Ureter (tissue), 1 donor: ENCODE measurements at places on chromosomes 3 and 15.
A peak's percentile ranks its signal among the peaks of the same experiment; 100 is the strongest.

GRCh38 chr3:13537909-13538296 is 11.0 kb upstream of the FBLN2 start:
- peak; percentile 67 for DNase-seq

DNA sequence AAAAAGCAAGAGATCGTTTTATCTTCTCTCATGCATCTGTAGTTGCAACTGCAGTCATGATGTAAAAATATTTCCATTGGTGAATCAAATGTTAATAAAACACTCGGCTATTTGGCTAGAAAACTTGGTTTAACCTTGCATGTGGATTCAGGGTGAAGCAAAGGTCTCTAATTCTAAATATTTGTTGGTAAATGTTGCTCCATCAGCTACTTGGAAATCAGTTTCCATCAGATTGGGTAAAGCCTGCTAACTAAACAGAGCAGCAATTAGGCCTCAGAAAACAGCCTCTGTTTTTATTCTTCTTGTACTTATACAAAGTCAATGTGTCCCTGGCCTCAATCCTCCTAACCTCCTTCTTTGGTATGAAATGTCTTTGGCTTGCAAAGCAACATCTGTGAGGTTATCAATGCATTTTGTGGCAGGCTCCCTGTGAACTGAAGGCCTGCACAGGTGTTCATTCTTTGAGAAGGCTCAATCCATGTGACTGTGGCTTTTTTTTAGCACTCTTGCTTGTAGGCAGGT is 312.3 kb downstream of the WDR72 start:
- no peak for DNase-seq

- no peak for DNase-seq
Measured at GRCh38 chr3:142890592-142890991, 1.7 kb upstream of the PCOLCE2 start.

GRCh38 chr3:12139111-12139511 is 19.6 kb downstream of the TIMP4 start:
- DNase-seq: no peak

GRCh38 chr15:100318880-100319279 is 22.9 kb downstream of the ADAMTS17 start:
- no peak for DNase-seq

DNA sequence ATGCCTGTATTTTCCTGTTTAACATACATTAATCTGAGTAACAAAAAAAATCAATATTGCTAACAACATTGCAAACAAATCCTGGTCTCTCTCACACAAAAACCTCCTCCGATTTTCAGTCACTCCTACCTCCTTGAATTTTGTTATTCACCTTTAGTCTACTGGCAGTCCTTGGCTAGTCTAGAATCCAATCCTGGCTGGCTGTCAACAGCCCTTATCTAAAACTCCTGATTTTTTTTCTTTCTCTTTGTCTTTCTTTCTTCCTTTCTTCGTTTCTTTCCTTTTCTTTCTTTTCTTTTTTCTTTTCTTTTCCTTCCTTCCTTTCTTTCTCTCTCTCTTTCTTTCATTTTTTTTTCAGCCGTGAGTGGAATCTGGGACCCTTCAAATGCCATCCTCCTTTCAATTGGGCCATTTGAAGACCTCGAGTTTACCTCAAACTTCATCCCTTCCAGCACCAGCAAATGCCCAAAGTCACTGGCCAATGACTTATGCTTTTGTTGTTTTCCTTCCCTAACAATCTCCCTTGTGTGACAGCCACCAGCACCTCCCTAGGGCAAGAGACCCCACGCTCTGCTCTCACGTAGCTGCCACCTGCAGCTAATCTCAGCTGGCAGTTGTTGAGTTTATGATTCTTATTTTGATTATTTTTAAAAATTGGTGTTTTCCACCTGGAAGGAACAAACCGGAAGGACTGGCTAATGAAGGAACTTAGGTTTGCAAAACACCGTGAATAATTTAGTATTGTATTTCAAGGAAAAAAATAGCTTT is 6.8 kb upstream of the ONECUT1 start:
- no peak for DNase-seq

- no peak for DNase-seq
Measured at GRCh38 chr15:88651136-88651732, 12.4 kb downstream of the ISG20 start.

DNA sequence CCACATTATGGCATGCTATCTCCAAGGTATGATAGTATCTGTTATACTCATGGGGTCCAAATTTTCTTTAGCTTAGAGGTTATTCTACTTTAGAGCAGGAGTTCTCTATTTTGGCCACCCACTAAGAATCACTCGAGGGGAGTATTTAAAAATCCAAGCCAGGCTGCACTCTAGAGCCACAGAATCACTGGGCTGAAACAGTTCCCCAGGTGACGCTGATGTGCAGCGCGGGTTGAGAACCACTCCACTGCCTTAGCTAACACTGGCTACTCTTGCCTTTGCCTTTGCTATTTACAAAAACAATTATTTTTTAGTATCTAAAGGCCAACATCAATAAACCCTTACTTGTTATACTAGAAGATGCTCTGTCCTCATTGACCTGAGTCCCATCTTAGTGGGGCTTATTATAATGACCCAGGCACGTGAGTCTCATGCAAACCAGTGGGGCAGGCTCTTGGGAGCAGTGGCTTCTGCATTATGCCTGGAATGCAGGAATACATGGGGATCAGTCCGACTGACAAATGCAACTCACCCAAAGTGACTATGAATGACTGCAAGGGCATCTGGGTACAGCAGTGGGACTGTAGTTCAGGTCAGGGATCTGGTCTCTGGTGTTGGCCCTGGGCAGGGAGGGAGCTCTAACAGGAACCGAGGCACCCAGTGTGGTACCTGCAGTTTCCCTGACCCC is 21.7 kb upstream of the CGNL1 start:
- no peak for DNase-seq

- DNase-seq: no peak
Measured at GRCh38 chr3:14680115-14680514, 5.2 kb downstream of the C3orf20 start.

DNA sequence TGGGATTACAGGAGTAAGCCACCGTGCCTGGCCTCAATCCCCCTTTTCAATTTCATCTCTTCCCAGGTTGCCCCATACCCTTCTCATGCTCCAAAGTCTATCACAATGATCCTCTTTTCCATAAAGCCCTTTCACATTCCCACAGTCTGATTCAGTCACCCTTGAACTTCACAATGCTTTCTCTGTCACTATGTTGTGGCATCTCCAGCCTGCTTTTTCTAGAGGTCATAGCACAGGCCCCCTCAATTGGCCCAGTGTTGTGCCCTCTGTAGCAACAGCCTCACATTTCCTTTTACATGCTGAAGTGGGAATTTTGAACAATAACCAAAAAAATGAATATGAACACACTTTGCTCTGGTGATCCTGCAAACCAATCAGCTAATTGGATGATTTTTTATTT is 21.5 kb downstream of the DRD3 start:
- DNase-seq: no peak

GRCh38 chr3:5095886-5096285 is 26.2 kb upstream of the ARL8B start:
- no peak for DNase-seq

GRCh38 chr15:48472756-48473155 is 141.5 kb downstream of the DUT start:
- DNase-seq: no peak

GRCh38 chr3:175916191-175916934 is 1057.2 kb downstream of the NAALADL2 start:
- no peak for DNase-seq

DNA sequence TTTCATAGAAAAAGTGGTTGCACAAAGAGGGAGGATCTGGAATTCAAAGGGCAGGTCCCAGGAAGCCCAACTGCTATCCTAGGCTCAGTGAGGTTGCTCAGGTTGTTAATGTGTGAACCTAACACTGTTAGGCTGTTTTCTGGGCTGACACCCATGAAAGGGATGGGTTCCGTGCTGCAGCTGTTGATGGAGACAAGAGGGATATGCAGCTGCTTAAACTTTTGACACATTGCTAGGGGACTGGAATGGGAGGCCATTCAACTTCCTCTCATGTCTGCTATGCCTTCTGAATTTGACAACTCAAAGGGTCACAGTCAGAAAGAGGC is 198.0 kb upstream of the NR2E3 start:
- no peak for DNase-seq

DNA sequence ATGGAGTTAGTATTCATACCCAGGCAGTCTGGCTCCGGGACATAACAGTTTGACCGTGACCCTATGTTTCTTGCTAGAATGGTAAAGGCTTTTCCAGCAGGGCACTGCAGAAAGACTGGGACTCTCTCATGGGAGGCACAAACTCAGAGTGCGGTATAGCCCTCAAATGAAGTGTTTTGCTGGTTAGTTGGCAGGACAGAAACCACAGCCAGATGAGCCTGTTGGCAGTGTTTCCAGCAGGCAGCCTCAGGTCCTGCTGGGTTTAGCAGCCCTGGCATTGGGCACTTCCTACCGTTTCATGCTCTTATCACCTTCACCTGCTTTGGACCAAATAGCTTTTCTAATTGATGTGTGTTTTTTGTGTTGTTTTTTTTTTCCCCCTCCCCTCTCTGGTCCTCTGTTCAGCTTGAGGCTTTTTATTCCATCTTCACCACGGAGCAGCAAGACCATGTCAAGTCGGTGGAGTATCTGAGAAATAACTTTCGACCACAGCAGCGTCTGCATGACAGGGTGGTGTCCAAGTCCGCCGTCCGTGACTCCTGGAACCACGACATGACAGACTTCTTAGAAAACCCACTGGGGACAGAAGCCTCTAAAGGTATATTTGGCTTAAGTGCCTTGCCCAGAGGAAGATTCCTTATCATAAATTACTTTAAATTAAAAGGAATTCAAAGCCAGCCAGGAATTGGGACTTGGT is 205.6 kb downstream of the FEZF2 start:
- DNase-seq: no peak

- DNase-seq: no peak
Measured at GRCh38 chr3:108822123-108822897, at the start of gene TRAT1. TSS of gene TRAT1 (plus strand) at chr3:108822786. CDS start at chr3:108822928, 142 bp downstream.

DNA sequence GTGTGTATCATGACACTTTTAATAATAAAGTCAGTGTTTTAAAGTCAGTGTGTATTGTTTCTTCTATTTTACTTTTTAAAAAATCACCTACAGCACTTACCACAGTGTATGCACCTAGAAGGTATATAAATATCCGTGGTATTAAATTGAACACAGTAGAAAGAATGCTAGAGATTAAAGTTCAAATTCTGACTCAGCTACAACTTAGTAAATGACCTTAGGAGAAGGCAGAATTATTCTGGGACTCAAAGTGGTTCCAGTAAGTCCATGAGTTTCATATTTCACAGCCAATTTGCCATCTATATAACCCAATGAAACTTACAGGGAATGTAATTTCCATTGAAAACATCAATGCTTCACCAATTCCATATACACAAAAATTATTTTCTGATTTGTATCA is 52.7 kb upstream of the MAP4 start:
- DNase-seq: no peak

DNA sequence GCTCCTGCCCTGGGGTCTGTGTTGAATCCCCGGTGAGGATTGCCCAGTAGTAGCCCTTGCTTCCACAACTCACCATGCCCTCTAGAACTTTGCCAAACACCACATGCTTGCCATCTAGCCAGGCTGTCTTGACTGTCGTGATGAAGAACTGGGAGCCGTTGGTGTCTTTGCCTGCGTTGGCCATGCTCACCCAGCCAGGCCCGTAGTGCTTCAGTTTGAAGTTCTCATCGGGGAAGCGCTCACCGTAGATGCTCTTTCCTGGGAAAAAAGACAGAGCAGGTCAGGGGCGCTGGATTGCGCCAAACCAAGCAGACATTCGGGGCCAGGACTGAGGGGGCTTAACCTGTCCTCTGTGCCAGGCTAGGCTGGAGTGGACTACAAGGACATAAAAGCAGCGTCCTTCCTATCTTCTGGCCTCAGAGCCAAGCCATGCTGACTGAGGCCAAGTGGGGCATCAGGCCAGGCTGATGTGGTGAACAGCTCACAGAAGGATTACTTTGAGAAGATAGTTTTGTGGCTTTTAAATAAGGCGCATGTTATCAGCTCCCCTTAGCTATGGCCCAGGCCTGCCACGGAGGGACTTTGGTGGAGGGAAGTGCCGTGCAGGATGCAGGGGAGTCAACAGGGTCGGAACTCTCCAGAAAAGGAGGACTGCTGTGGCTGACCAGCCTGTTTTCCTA is 5.3 kb downstream of the SNX22 start:
- no peak for DNase-seq

DNA sequence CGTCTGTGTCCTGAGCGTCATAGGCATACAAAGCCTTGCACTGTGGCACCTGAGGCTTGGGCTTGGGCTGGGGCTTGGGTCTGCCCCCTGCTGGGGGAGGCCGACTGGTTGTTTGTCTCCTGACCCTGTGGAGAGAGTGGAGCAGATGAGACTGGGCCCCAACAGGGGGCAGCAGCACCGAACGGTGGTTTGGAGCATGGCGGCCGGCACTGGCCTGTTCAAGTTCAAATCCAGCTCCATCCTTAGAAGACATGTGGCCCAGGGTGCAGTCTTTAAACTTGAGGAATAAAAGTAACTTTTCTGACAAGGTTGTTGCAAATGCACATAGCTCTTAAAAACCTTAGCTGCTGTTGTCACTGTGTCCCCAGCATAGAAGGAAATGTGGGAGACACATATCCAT is 33.3 kb downstream of the CCNB2 start:
- DNase-seq: no peak

DNA sequence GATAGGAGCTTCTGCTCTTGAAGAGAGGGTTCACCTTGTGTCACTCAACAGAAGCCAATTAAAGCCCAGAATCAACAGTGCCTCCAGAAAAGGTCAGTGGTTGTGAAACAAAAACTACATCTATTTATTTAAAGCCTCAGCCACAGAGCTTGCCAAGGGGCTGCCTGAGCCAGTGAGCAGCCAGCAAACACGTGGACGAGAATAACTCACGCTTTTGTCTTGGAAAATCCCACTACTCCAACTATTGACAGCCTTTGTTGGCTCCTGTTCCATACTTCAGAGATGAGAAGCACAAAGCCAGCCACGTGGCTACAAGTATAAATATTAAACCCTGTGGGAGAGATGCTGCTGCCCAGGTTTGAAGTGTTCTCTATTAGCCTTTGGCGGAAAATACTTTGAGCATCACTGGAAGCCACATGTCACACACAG is 10.3 kb downstream of the GPR156 start:
- DNase-seq: no peak

DNA sequence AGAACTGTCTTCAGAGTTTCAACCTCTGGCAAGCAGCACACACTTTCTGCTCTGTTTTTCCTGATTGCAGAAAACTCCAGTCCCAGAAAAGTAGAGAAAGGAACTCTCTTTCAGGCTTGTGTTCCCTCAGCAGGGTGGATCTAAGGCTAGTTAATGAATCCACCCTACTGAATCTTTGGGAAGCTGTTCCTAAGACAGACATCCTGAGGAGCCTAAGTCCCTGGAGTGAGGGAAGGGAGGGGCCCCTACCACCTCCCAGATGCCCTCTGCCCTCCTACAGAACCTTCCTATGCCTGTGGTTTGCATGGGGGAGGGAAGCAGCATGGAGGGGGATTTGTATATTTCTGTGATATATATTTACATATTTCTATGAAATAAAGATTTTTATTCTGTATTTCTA is 124.4 kb downstream of the ANO10 start:
- DNase-seq: no peak

GRCh38 chr3:112644453-112644852 is 3.5 kb upstream of the CCDC80 start:
- DNase-seq: no peak
